ENCODE measurements at places on chromosomes 16 and 17. TPM values are rescaled to one million over a fixed set of nuclear protein-coding genes. Genes with fewer than 3 reads are reported as not detected.

OTOA gene
- total RNA-seq: not detected

PPP1R27 gene
- not detected for total RNA-seq

P3H4 gene
- total RNA-seq: 36.0 TPM

CACNG3 gene
- total RNA-seq: not detected

PRAC1 gene
- not detected for total RNA-seq
